Activated naive CD4-positive, alpha-beta T cell treated with anti-CD3 and anti-CD28 coated beads for 36 hours (primary cell): ENCODE measurements at places on chromosomes 7 and 10. TPM values are rescaled to one million over a fixed set of nuclear protein-coding genes. Genes with fewer than 3 reads are reported as not detected.

GRCh38 chr10:101835362-101835761 lies 8.2 kb downstream of the KCNIP2 start:
- DNase-seq: no peak

- no peak for DNase-seq
These were observed 21.7 kb upstream of the RET start for GRCh38 chr10:43055217-43055616.

- DNase-seq: no peak
These were observed 622.5 kb downstream of the TYW1 start for GRCh38 chr7:67619175-67619574.

GRCh38 chr7:95482424-95482823 lies 3.3 kb upstream of the ASB4 start:
- DNase-seq: no peak

DNA sequence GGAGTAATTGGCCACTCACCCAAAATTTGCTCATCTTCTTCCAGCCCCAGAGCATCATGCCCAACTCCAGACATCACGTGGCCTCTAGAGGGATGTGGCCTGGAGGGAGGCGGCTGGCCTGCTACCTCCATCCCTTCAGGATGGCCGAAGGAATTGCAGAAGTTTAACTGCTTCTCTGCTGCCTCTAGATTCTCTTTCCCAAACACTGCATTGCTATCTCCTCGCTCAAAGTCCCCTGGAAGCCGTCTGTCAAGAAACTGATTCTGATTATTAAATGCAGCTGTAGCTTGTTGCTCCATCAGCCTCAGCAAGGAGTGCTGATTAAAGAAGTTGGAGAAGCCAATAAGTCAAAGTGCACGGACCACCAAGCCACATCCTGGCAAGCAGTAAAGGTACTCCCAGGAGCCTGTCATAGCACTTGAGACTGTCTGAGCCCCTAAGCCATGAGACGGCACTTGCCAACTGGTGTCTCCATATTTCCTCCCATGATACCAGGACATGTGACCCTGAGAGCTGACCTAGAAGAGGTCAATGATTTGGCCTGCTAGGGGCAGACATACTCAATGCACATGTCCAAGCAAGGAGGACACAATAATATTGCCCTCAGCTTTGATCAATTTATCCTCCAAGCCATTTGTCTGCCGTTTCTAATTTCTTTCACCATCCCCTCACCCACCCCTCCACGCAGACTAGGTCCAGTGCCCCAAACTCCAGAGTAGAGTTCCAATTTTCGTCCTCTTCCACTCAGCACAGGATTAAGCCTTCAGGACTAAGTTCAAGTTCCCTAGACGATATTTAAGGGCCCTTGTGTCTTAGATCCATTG lies 84.2 kb downstream of the TBXAS1 start:
- no peak for DNase-seq

DNA sequence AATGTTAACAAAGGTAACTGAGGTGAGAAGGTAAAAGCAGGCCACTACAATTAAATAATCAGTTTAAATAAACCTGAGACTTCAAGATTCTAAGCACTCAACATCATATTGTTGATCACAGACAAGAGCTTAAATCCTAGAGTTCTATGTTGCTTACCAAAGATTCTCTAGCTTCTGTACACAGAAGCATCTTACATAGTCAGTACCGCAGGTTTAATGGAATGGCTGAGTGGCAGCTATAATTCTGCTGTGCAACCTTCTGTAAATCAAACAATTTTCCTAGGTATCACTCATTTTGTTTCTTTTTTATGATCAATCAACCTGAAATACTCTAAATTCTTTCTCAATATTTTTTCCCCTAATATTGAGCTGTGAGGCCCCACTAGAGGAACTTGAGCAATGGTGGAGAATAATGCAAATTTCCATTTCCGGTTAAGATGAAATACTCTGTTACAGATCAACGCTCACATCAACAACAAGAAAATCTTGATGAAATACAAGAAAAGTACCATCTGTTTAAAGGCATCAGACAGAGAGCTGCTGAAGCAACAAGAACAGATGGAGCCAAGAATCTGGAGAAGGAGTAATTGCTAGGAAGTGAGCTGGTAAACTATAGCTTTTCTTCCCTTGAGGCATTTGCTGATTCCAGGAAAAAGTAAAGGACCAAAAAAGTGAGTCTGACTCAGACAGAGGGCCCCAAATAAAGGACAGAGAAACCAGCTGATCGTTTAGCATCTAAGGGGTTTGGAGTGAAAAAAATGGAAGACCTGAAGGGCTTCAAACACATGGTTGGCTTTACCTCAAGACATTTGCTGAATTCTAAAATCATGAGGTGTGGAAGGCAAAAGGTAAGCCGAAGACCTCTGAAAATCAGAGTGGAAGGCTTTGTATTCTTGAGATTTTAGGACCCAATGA lies 22.6 kb downstream of the PNPLA8 start:
- DNase-seq: no peak

GRCh38 chr7:140364819-140365218 lies 33.5 kb downstream of the SLC37A3 start:
- no peak for DNase-seq

GRCh38 chr7:132244903-132245480 lies 331.3 kb downstream of the PLXNA4 start:
- no peak for DNase-seq

SPDYE1 gene
- total RNA-seq: not detected

PRTFDC1 gene
- 1.1 TPM for total RNA-seq

ADARB2 gene
- total RNA-seq: 1.4 TPM

PRLHR gene
- total RNA-seq: not detected
